ENCODE measurements at places on chromosomes 7 and 10.

DNA sequence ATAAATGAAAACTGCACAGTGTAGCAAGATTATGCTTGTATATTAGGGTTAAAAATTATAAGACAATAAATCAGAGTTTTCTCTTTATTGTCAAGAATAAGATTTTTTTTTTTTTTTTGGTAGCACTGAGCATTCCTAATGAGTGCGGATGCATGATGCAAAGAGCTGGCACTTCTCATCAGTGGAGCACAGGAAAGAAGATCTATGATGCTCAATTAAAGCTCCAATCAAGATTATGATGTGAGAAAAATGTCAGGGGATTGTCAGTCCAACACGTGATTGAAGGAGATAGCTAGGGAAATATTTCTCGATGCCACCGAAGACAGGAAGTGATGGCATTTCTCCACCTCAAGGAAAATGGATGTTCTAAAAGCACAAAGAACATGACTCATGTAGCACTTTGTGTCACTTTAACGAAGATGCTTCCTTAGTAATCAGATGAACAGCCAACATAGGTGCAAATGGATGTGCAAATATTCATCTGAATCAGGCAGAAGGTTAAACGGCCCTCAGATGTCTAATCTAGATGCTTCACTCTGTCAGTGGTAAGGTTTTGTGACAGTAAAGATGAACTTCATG lies 240.9 kb downstream of the THSD7A start:
- DNase-seq = no peak

- no peak for DNase-seq
Observed at GRCh38 chr7:106562711-106563366, 98.1 kb downstream of the CCDC71L start.

DNA sequence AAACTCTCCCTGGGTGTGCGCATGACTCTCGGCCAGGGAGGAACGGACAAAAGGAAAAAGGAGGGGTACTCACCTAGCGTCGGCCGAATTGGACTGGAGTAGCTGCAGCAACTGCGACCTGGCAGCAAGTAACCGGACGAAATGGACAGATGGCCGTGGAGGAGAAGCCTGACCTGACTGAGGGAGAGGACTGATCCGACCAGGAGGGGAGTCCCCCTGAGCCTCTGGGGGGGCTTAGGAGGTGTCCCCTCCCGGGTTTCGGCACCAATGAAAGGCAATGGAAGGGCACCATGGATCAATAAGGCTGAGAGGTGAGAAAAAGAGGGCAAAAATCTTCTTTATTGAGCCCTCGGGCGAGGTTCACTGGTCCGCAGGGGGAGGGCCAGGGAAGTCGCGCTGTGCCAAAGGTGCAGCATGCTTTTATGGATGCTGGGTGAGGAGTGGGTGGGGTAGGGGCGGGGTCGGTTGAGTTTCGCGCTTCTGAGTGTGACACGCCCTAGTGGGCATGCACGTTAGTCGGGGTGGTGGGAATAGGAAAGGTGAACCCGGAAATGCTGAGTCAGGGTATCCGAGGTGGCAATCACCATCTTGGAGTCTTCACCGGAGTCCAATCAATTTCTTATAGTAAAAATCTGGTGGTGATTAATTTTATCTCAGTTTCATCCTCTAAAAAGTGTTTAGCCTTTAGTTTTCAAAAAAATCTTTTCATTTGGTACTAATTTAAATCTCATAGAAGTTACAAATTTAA lies 638.5 kb upstream of the DPP6 start:
- no peak for DNase-seq

GRCh38 chr7:15463801-15464666 lies 97.8 kb downstream of the AGMO start:
- DNase-seq = no peak

DNA sequence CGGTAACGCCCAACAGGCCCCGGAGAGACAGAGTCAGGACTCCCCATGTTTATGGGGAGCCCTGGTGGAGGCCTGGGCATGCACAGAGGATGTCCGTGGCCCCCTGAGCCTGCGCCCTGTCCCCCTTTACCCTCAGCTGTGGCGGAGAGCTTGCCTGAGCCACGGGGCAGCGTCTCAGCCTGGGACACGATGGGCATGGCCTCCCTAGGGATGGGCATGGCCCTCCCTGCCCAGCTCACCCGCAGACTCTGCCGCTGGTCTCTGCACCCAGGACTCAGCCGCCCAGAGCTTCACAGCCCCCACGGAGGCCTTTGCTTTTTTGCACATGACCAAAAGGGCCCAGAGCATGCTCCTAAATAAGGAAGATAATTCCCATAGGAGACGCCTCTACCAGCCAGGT lies 394.2 kb downstream of the PTPRN2 start:
- no peak for DNase-seq

DNA sequence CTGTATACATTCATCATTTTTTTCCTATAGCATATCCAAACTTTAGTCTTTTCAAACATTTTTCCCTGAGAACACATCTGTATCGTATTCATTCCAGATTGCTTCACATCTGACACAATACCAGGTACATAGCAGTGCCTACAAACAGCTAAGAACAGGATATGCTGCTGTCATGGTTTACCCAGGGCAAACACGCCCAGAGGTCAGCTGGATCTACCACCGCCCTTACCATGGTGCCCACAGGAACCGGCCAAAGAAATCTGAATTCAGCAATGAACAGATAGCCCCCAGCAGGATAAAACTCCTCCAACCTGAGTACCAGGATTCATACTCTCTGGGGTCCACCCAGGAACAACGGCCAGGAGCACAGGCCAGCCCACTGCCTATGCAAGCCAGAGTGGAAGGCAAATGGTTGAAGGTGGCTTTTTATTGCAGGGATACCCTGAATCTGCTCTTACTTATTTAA lies 43.0 kb downstream of the TNS3 start:
- no peak for DNase-seq

GRCh38 chr7:126453104-126453503 lies 799.6 kb downstream of the GRM8 start:
- no peak for DNase-seq

DNA sequence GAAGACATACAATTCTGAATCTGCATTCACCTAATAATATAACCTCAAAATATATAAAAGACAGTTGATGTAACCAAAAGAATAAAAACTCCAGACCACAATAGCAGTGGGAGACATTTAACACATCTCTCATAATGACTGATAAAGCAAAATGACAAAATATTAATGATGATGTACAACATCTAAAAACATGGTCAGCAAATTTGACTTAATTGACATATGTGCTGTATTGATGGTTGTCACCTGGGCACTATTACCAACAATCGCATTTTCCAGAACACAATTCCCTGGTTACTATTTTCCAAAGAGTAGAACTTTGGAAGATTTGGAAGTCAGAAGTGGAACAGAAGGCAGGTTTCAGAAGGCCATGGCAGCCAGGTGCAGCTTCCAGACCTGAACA lies 899.5 kb upstream of the CELF2 start:
- DNase-seq = no peak

DNA sequence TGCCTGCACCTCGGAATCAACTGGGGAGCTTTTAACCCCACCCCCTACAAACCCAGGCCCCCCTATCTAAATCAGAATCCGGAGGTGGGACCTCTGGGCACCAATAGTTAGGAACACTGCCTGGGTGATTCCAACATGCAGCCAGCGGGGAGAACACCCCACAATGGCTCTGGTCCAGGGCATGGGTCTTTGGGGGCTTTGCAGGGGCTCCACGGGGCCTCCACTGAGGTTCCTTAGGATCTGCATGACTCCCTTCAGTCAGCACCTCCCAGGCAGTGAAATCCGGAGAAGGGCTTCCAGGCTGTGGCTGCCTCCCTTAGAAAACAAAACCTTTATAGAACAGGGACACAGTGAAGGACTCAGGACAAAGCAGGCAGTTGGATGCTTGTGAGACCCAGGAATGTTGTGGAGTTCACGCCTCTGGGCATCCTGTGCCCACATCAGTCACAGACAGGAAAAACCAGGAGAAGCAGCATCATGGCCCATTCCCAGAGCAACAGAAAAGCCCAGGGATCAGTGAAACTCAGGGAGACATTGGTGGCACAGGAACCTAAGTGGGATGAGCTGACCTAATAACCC lies 16.5 kb upstream of the AOC1 start:
- no peak for DNase-seq

DNA sequence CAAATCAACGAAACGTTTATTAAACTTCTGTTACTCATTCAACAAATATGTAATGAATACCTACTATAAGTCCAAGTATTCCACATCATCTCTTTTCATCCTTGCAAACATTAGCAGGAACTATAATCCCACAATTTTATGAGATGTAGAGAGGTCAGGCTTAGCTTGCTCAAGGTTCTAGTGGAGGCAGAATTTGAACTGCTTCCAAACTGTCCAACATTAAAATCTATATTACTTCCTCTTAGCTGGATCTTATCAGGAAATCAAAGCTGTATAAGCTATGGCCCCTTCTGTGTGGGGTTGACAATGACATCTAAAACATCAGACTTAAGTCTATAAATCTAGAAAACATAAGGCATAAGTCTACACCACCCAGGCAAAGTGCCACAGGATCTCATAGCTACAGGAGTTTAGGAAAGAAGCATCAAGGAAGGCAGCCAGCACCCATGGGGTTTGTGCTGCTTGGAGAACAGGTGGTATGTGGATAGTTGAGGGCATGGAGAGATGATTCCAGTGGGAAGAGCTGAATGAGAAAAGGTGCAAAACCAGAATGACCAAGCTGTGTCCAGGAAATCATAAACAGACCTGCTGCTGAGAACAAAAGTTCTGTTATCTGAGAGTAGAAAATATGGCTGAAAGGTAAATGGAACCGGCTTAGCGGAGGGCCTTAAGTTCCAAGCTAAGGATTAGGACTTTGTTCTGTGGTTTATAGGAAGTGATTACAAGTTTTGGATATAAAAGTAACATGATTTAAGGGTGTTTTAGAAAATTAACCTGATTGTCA lies 34.5 kb downstream of the PAPSS2 start:
- no peak for DNase-seq

DNA sequence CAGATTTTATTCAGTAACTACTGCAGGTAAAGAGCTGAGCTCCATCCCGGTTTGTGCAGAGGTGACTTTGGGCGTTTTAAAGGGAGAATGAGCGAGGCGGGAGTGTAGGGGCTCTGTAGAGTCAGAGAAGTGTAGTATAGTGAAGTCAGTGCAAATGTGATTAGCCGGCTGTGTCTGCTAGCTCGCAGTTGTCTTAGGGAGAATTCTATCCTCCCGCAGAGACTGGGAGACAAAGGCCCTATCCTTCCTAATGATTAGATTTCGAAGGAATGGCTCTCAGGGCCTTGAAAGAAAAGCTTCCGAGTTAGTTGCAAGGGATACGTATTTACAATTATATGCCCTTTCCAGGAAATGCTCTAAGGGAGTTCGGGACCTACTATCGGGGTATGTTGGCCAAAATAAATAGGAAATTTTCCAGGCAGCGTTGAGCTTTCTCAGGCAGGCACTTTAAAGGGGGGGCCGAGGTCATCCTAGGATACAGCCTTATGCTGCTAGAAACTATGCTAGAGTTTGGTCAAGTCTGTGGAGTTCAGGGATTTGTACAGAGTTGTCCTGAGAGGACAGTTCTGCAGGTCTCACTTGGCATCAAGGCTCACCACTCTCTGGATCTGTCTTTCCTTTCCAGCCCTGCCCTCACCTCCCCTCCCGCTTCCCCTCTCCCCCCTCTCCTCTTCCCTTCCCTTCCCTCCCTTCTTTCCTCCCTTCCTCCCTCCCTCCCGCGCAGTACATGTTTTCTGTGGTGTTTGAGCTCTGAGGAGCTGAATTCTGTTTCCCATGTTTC lies 825 bp downstream of the MRPL32 start:
- DNase-seq = no peak

GRCh38 chr10:59807629-59808620 lies 54.7 kb upstream of the MRLN start:
- peak; percentile 53 for DNase-seq

GRCh38 chr7:91378131-91378530 lies 113.9 kb downstream of the FZD1 start:
- DNase-seq = no peak

DNA sequence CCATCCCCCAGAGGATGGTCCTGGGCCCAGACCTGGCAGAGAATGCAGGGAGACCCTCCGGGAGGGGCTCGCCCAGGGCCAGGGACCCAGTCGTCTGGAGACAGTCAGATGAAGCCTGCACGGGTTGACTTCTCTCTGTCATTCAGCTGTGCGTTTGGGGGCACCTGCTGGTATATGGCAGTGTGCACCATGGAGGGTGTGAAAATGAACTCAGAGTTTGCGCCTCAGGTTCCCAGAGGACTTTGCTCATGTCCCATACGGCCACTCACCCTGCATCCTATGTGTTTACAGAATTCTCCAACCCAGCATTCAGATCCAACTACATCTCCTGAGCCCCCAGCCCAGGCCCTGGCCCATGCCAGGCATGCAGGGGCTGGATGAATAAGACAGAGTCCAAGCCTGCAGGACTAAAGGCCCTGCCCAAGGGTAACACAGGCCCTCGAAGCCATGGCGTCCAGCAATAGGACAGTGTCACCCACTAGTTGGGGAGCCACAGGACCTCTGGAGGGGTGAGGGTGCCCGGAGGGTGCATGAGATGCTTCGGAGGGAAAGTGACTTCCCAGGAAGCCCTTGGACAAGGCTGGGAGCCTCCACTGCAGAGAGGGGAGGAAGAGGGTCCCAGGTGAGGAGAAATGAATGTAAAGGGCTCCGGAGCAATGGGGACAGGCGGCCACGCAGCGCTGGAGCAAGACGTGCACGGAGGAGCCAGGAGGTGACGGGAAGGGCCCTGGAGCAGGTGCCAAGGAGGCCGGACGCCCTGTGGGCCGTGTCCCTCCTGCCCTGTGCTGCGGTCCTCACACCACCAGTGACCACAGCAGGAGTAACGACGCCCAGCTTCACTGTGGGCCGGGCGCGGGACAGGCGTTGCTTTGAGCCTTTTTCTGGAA lies 36.3 kb downstream of the CALML3 start:
- peak; percentile 36 for DNase-seq

DNA sequence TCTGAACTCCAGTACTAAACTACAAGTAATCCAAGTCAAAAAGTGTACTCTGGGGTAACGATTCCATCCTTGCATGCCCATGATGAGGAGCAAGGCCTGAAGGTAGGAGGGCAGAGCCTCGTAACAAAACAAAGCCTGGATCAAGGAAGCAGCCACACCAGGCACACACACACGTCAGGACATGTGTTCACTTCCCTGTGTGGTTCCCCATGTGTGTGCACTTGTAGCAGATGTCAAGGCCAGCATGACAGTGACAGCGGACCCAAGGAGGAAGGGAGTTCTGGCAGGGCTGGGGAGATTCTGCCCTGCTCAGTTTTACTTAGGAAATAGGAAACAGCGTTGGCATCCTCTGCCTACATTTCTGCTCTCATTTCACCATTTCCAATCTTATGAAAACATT lies 92.8 kb downstream of the ALOX5 start:
- DNase-seq = no peak

DNA sequence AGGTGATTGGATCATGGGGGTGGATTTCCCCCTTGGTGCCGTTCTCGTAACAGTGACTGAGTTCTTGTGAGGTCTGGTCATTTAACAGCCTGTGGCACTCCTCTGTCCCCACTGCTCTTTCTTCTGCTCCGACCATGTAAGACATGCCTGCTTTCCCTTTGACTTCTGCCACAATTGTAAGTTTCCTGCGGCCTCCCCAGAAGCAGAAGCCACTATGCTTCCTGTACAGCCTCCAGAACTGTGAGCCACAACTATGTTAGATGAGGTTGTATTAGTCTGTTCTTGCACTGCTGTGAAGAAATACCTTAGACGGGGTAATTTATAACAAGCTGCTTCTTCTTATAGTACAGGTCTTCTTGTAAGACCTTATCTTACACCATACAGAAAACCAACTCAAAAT lies 241.7 kb upstream of the KLF14 start:
- no peak for DNase-seq

- no peak for DNase-seq
Observed at GRCh38 chr7:11294218-11294617, 320.5 kb downstream of the PHF14 start.

- no peak for DNase-seq
Observed at GRCh38 chr10:3528823-3529403, 256.1 kb downstream of the KLF6 start.

- DNase-seq = no peak
Observed at GRCh38 chr7:33471636-33472242, 342.4 kb downstream of the BBS9 start.
